Body of pancreas (tissue), 4 donors: ENCODE measurements at places on chromosomes 7 and 10. TPM values are rescaled to one million over a fixed set of nuclear protein-coding genes. Genes with fewer than 3 reads are reported as not detected.
A peak's percentile ranks its signal among the peaks of the same experiment; 100 is the strongest.

DNA sequence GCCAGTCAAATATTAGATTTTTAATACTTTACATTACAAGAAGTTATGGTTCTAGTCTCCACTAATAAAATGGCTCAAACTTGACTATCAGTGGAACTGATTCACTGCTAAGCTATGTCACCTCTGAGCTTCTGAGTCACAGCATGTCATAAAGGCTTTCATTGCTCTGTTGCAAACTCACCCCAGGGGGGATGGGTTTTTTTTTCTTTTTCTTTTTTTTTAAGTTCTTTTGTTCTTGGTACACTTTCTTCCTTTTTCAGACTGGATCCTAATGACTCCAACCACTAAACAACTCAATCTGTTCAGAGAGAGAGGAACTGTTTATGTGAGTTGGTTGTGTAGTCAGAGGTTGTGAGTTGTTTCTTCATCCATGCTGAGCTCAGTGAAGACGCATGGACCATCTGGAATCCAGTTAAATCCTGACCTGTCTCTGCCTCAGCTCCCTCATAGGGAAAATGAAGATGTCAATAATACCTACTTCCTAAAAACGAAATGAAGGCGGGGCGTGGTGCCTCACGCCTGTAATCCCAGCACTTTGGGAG lies 11.0 kb downstream of the MYOF start:
- no peak for DNase-seq

DNA sequence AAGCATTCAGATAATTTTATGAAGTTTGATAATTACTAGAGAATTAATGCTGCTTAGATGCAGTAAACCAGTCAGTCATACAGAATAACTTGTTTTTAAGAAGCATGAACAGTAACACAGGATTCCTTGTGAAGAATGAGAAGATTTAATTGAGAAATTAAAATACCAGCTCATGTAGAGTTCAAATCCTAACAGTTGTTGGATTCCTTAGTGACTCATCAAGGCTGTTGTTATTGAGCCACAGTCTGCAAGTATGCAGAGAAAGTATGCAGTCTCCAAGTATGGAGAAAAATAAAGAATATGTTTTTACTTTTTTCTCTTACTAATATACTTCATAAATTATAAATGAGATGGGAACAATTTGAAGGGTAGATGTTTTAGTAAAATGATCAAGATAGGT lies 30.2 kb upstream of the CYP26C1 start:
- DNase-seq: no peak

- DNase-seq: no peak
Observed at GRCh38 chr7:26723129-26723528, 141.3 kb downstream of the SKAP2 start.

- DNase-seq: no peak
Observed at GRCh38 chr10:132677473-132678227, 108.3 kb downstream of the NKX6-2 start.

- DNase-seq: no peak
Observed at GRCh38 chr7:112116894-112117293, 89.3 kb downstream of the DOCK4 start.

GRCh38 chr10:49325916-49326783 lies 27.2 kb downstream of the C10orf71 start:
- DNase-seq: no peak

GRCh38 chr7:51224811-51225595 lies 91.6 kb downstream of the COBL start:
- peak; percentile 77 for DNase-seq

GRCh38 chr7:119522698-119523097 lies 750.3 kb upstream of the KCND2 start:
- DNase-seq: no peak

- DNase-seq: no peak
Observed at GRCh38 chr7:156125841-156126730, 313.8 kb upstream of the SHH start.

GRCh38 chr7:88316456-88316855 lies 9.8 kb upstream of the STEAP4 start:
- no peak for DNase-seq

GRCh38 chr10:3239066-3239919 lies 66.7 kb upstream of the PITRM1 start:
- peak; percentile 78 for DNase-seq

DNA sequence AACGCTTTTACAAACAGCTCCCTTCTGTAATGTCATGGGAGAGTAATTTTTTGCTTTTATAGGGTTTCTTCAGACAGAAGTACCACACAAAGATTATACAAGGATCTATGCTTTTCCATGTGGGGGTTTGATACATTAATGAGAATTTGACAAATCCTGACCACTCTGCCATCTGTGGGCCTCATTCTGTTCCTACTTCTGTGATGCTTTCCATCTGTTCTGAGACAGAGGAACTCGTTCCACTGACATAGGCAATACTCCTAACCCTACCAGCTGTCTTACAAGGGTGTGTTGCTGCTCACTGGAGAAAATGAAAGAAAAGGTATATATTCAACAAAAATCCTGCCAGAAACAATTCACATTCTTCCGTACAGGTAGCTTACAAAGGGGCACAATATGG lies 59.4 kb upstream of the NAMPT start:
- DNase-seq: no peak

MYL7 gene
- not detected for total RNA-seq

SEMA3A gene
- 2.6 TPM for total RNA-seq

FANK1 gene
- 1.0 TPM for total RNA-seq

TMEM176B gene
- 32.9 TPM for total RNA-seq

CYP17A1 gene
- total RNA-seq: not detected

ITGA8 gene
- 0.78 TPM for total RNA-seq

SPDYE3 gene
- not detected for total RNA-seq

CDK1 gene
- total RNA-seq: 0.66 TPM
